ENCODE measurements at places on chromosomes 5 and 9.

- no peak for DNase-seq
Measured at GRCh38 chr9:114061292-114061691, 16.8 kb downstream of the AMBP start.

DNA sequence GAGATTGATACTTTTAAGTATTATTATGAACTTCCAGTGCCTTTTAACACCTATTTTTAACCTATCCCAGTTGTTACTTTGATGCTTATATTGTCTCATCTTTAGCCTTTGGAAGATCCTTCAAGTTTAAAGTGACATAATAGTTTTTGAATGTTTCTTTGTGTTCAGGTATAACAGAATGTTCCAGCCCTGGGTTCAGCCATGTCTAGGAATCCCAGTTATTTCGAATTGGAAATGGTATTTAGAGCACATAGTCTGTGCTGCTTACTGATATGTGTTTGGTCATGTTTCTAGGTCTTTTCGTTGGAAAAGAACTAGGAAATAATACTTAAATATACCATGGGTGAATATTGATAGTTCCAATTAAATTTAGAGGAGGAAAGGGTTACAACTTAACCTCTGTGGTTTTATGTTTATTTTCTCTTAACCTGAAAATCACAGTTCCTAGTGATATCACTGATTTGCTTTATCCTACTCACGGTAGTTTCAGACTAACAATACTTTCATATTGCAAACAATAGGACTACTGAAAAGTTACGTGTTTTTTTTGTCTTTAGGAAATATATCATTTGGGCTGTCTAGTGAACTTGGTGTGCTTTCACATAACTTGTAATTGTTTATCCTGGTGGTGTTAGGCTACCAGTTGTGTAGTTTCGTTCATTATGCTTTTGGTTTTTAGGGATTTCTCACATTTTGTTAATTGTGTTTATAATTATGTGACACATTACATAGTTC, 37.8 kb downstream of the UHRF2 start:
- DNase-seq, result peak; percentile 20

GRCh38 chr5:176658817-176659511, 11.7 kb downstream of the TSPAN17 start:
- DNase-seq, result peak; percentile 77

DNA sequence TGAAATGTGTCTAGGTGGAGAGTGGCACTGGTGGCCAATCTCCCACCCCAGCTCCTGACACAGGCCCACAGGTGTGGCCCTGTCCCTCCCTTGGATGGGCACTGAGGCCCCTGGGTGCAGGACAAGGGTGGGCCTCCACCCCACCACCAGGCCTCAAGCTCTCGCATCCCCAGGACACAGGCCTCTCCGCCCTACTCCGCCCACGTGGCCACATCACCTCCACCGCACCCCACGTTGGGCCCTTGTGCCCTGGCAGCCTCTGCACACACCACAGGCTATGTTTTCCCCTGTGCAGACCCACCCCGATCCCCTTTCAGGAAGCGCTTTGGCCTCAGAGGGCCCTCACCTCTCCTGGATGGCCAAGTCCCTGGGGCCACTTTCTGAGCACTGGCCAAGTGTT, 54.7 kb downstream of the SECISBP2 start:
- no peak for DNase-seq

GRCh38 chr9:106797299-106797698, 65.7 kb upstream of the ZNF462 start:
- DNase-seq, result no peak

- no peak for DNase-seq
Measured at GRCh38 chr5:120254385-120254784, 209.7 kb upstream of the PRR16 start.

DNA sequence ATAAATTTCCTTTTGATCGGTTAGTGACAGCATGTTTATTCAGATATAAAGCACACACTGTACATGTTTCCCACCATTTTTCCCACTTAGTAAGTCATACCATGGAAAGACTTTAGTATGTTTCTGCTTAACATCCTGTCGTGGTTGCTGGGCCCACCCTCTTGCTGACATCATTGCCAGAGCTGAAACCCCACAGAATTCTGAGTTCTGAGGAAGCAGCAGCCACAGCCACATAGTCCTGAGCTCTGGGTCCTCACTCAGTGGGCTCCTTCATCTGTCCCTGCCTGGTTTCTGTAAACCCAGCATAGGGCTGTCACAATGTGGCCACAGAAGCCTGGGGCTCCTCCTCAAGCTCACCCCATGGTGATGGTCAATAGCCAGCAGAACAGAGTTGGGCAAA, 441.5 kb downstream of the ENC1 start:
- no peak for DNase-seq

GRCh38 chr5:87282269-87282668, 14.6 kb downstream of the RASA1 start:
- no peak for DNase-seq

- no peak for DNase-seq
Measured at GRCh38 chr9:136001231-136001630, 40.1 kb upstream of the UBAC1 start.

DNA sequence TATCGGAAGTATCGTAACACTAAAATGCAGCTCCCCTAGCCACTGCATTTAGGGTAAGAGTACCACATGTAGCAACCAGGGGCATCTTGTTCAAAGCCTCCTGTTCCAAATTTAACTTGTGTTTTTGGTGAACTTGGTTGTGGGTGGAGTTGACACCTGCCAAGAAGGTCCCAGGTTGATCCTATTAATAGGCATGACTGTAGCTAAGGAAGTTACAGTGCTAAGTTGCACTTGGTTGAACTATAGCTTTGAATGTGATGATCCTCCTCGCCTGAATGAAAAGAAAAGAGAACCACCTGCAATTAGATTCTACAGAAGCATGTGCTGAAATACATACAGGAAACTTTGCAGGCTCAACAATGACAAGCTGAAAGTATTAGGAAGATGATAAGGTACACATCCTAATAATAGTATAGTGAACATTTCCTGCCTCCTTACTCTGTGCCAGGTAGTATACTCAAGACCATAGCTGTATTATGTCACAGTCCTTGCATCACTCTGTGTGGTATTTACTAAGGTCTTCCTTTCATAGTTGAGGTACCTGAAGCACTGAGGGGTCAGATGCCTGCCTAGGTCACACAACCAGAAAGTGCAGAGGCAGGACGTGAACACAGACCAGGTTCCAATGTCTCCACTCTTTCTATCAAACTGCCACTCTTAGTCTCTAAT, 64.5 kb upstream of the PIP5K1B start:
- no peak for DNase-seq

DNA sequence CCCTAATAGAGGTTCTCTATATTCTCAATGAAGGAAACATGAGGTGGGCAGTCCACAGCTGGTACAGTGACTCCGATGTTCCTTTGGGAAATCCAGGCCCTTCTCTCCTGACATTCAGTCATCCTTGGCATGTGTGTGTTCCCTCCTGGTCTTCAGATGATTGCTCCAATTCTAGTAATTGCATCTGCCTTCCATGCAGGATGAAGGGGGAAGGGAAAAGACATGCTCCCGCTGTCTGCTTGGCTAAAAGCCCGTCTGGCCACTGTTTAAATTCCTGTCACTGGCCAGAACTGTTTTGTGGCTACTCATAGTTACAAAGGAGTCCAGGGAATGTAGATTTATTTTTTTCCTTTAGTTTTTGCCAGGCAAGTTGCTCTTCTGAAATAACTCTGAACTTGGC, 65.0 kb downstream of the MAST4 start:
- DNase-seq, result peak; percentile 40

GRCh38 chr9:98215271-98215670, 22.8 kb upstream of the CORO2A start:
- DNase-seq, result no peak

- DNase-seq, result no peak
Measured at GRCh38 chr5:113128082-113128481, 151.5 kb downstream of the DCP2 start.

GRCh38 chr5:156920042-156920860, 42.8 kb downstream of the TIMD4 start:
- DNase-seq, result no peak

- no peak for DNase-seq
Measured at GRCh38 chr9:33374190-33374589, 28.2 kb downstream of the AQP7 start.

- DNase-seq, result no peak
Measured at GRCh38 chr5:74619308-74619707, 21.2 kb downstream of the ENC1 start.

- peak; percentile 46 for DNase-seq
Measured at GRCh38 chr5:172853355-172853975, 19.4 kb downstream of the ERGIC1 start.

- peak; percentile 42 for DNase-seq
Measured at GRCh38 chr5:73948720-73949119, 322.7 kb downstream of the ARHGEF28 start.

GRCh38 chr5:156201788-156202403, 125.1 kb upstream of the SGCD start:
- DNase-seq, result peak; percentile 7

DNA sequence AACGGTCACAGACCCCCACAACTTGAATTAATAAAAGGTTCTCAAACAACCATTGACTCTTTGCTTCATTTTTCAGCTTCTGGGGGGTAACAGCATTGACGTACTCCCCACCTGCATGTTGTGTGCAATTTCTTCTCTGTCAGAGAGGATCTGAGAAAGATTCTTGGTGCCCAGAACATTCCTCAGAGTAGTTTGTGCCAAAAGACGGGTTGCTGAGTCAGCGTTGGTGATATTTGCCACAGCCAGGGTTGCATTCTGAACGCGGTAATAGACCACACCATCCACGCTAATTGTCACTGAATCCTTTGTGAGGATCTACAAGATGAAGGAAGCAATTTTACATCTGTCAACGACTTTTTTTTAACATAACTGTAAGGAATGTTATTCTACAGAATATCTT, 21.0 kb downstream of the STOM start:
- peak; percentile 64 for DNase-seq

DNA sequence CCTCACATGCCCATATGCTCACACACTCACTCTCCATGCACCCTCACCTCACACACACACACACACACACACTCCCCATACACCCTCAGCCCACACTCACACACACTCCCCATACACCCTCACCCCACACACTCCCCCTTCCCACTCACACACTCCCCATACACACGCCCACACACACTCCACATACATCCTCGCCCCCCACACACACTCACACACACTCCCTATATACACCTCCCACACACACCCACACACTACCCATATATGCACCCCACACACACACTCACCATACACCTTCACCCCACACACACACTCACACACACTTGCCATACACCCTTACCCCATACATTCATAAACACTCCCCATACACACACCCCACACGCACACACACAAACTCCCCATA, 550.7 kb upstream of the DAP start:
- no peak for DNase-seq

- no peak for DNase-seq
Measured at GRCh38 chr5:143748516-143748915, 63.4 kb upstream of the HMHB1 start.

DNA sequence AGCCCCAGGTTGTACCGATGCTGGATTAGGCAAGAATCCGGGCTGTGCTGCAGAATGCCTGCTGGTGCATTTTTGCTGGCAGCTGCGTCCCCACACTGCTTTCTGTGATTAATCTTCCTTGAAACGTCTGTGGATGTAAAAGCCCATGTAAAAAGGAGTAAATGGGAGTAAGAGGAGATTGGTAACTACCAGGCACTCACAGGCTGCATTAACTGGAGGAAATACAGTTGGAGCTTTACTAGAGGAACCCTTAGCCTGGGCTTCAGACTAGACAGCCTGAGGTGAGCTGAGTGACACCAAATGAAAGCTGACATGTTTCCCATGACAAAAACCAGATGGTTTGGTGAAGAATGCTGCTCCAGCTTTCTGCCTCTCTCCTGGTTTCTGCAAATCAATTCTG, 190.4 kb upstream of the GAS1 start:
- DNase-seq, result peak; percentile 24

GRCh38 chr5:6518298-6519057, 69.8 kb downstream of the UBE2QL1 start:
- no peak for DNase-seq

DNA sequence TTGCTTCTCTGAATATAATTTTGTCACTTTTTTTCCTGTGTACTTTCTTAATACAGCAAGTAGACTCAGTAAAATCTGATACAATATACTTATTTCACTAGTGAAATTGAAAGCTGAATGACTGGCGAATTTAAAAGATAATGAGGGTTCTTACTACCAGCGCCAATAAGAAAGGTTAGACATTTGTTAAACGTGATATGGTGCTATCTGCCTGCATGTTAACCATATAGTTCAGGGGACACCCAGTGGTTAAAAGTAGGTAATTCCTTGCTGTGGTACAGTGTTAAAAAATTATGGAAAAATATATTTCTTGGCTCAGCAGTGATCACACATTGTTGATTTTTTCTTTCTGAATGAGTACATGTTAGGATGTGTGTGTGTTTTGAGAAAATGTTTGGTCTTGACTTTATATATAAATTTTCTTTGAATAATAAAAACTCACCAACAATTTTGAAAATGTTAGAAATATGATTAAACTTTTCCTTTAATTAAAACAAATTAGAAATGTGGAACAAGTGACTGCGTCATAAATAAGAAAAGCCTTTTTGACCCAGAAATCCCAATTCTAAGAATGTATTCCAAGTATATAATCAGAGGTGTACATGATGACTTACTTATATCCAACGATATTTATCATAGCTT, 25.8 kb downstream of the CAST start:
- peak; percentile 73 for DNase-seq

GRCh38 chr5:133232011-133232410, 180.2 kb downstream of the HSPA4 start:
- DNase-seq, result no peak

DNA sequence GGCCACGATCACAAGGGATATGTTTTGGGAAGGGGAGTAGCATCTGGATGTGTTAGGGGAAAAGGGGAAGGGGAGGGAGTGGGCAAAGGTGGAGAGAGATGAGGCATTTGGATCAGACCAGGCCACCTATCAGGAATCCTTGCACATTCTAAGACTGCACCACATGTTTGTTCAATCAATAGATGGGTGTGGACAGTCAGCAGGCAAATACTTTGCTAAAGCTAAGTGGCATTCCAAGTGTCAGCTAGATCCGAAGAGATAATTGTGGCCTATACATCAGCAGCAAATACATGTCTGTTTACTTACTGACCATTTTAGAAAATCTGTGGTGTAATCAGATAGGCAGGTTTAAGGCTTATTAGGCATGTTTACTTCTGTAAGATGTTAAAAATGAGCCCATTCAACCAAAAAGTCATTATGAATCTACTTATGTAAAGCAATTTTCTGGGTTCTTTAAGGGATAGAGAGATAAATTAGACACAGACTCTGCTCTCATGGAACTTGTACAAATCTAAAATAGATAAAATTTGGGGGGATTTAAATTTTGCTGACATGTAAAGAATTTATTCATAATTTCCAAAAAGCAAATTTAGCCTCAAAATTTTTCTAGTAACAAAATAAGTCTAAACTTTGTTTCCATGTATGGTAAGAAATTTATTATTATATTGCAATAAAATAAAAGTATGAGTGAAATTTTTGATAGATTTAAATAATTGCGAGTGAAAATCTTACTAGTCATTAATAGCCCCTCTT, 107.3 kb downstream of the SNCAIP start:
- no peak for DNase-seq

- peak; percentile 36 for DNase-seq
Measured at GRCh38 chr5:34827588-34828506, 11.1 kb upstream of the TTC23L start.

- no peak for DNase-seq
Measured at GRCh38 chr5:60354311-60354710, 345.7 kb downstream of the DEPDC1B start.
